Right renal pelvis (tissue), 4 donors: ENCODE measurements at places on chromosomes 12 and 14. TPM values are rescaled to one million over a fixed set of nuclear protein-coding genes. Genes with fewer than 3 reads are reported as not detected.

DNA sequence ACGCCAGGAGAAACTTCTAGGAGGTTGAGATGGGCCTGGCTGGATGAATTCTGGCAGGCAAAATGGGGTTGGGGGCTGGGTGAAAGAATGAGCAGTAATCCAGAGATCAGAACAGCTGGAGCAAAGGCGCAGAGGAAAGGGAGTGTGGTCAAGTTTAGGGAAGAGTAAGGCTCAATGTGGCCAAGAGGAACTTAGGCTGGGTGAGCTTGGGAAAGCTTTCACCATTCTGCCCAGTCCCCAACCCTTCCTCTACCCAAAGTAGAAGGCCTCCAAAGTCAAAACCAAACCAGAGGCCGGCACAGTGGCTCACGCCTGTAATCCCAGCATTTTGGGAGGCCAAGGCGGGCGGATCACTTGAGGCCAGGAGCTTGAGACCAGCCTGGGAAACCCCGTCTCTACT, 10.2 kb upstream of the RABGGTA start:
- no peak for DNase-seq

DNA sequence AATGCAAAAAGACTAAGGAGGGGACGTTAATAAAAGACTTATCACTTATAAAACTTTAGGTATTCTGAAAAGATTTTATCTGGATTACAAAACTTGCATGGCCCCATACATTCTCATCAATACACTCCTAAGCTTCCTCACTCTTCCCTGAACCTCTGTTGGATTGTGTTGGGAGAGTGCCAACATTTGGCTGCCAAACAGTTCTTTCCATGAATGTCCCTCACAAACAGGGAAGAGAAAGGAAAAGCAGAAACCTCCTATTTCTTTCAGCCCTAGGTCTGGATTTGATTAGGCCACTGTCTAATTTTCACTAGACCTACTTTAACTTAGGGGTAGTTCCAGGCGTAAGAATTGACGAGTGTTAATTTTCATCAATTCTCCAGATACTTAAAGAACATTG, 11.7 kb downstream of the PTHLH start:
- DNase-seq = no peak

DNA sequence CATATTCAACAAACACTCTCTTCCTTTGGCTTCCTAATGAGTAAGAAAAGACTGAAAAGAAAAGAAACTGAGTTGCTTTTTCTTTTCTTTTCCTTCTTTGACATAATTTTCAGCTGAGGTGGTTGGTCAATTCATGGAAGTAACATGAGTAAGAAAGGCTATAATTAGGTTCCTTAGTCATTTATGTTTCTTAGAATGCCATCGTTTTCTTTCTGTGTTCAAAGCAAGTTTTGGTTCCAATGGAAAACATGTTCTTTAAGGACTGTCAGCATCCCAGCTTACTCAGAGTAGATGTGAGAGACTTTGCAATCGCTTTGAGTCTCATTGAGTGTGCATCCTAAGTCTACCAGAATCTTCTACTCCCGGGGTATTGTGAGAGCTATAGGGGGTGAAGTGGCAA, 882.4 kb downstream of the DIO2 start:
- DNase-seq = no peak

Gene GLS2
- 1.1 TPM for polyA plus RNA-seq

GRCh38 chr14:71320107-71320733, 413.0 kb downstream of the PCNX1 start:
- DNase-seq = peak; percentile 98

Gene LRRC74A
- polyA plus RNA-seq = 0.06 TPM

- no peak for DNase-seq
Measured at GRCh38 chr12:25979563-25979962, 21.1 kb downstream of the RASSF8 start.

Gene POTEG
- not detected for polyA plus RNA-seq

GRCh38 chr12:94405413-94406116, 54.1 kb downstream of the CEP83 start:
- no peak for DNase-seq

DNA sequence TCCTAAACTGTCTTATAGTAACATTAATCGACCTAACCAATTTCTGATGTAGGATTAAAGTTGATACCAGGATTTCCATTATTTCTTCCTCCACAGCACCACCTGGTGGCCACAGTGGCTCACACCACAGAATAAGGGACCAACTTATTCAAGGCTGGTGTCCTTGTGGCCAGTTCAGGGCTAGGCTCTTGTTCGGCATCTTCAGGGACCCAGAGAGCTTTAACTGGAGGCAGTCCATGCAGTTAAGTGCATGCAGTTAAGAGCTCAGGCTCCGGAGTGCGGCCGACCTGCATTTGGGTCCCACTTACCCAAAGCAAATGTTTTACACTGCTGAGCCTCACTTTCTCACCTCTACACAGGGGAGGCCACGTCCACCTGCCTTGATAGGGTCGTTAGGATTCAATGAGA, 42.0 kb upstream of the GPR68 start:
- peak; percentile 47 for DNase-seq

- no peak for DNase-seq
Measured at GRCh38 chr14:50397390-50398188, 908 bp upstream of the CDKL1 start.

Gene GPRC5A
- 9.6 TPM for polyA plus RNA-seq

Gene GLI1
- 22.4 TPM for polyA plus RNA-seq

Gene NGB
- 0.05 TPM for polyA plus RNA-seq

DNA sequence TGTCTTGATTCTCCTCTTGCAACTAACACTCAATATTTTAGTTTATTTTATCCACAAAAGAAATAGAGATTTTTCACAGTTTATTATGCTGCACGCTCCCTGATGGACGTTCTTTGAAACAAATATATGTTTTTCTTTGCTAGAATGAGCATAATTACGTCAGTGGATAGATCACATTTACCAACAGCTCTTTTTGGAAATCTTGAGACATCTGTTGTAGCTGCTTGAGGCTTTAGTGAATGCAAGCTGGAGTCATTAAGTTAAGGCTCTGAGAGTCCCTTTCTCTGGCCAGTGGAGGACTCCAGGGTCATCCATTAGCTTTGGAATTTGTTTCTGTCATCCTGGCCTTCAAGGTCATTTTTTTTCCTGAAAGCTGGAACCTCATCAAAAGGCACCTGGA, 405.6 kb upstream of the TMEM132C start:
- no peak for DNase-seq

Gene FAIM2
- 1.3 TPM for polyA plus RNA-seq

DNA sequence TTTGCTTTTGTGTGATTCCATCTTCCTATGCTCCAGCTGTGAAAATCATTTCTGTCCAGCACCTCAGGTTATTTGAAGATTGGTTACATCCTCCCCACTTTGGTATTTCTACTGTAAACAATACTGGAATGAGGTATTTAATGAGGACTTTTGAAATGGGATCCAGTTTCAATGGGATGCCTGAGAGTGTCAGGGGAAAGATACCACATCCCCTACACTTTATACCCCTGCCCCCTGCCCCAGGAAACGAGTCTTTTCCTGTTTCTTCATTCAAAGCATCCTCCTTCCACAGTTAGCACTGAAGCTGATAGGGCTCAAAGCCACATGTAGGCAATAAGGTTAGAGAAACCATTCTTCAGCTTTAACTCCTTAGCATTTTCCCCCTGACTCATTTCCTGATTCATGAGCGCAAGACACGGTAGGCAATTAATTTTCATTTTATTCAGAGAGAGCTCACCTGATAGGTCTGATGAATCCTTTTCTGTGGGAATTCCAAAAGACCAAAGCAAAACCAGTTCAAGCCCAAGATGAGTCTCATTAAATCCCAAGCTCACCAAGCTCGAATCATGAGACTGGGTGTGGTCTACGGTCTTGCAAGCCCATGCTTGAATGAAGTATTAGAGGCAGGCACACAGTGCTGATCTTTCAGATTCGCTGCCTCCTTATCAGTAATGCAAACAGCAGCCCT, 143.6 kb upstream of the CRY1 start:
- DNase-seq = no peak

Gene NRIP2
- polyA plus RNA-seq = 34.5 TPM

Gene HOXC13
- polyA plus RNA-seq = not detected

GRCh38 chr14:93108105-93108504, 7.6 kb downstream of the ITPK1 start:
- DNase-seq = no peak

Gene GPRC5D
- 0.51 TPM for polyA plus RNA-seq

- DNase-seq = peak; percentile 10
Measured at GRCh38 chr12:46585854-46586621, 213.5 kb upstream of the SLC38A2 start.

DNA sequence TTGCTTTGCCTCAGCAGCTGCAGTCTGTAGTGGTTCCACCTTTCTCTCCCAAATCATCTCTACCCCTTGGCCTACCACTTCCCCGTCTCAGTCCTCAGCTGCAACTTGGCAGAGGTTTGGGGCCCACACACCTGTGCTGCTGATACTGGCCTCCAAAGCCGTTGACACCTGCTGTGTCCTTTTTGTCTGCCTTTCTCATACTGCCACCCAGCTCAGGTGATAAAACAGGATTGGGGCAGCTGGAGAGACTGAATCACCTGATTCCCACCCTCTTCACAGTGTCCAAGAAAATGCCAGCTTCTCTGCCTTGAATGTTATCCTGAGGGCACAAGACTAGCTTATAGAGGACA, 103.7 kb downstream of the ETV6 start:
- DNase-seq = no peak

- DNase-seq = no peak
Measured at GRCh38 chr12:67220065-67220464, 49.1 kb upstream of the CAND1 start.

Gene KLRD1
- 1.2 TPM for polyA plus RNA-seq

DNA sequence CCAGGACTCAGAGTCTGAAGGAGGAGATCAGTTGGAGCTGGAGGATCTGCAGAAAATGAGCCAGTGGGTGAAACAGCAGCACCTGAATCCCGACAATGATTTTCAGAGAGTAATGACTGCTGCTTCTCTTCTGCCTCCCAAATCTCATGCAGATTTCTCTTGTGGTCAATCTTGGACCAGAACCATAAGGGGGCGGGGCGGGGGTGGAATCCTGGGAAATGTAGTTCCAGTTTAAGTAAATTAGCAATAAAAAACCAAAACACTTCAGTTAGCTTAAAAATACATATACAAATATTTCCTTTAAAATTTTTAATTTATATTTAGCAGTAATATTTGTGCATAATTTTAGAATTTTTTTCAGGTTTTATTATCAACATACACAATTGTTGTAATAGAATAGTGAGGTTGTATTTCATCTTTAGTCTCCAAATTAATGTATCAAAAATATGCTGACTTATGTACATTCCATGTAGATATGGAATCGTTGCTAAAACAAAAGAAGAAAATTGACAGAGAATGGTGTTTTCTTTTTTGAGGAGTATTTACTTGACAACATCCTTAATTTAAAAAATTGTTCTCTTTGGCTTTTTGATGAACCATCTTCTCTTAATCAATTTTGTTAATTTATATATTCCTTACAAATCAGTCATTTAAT, 223.5 kb upstream of the SYT10 start:
- DNase-seq = no peak

GRCh38 chr12:89187507-89187906, 164.8 kb downstream of the DUSP6 start:
- no peak for DNase-seq

GRCh38 chr12:132389526-132390286, 60.3 kb upstream of the GALNT9 start:
- DNase-seq = no peak

Gene GLIPR1L1
- 0.36 TPM for polyA plus RNA-seq

DNA sequence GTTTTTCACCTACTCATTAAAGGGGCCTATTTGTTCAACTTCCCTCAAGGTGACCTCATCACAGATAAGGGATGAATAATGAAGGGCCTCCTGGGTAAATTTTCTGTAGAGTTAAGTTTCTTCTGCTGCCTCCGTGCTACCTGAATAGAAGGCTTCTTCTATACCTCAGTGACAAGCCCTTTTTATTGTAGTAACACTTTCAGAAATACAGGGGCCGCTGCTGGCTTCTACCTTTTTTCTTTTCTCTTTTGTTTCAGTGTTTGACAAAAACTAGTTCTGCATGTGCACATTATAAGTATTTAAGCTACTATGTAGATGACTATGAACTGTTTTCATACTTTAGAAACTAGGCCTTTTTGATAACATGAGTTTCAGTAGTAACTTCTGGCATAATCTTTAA, 207.0 kb downstream of the NAV3 start:
- no peak for DNase-seq

DNA sequence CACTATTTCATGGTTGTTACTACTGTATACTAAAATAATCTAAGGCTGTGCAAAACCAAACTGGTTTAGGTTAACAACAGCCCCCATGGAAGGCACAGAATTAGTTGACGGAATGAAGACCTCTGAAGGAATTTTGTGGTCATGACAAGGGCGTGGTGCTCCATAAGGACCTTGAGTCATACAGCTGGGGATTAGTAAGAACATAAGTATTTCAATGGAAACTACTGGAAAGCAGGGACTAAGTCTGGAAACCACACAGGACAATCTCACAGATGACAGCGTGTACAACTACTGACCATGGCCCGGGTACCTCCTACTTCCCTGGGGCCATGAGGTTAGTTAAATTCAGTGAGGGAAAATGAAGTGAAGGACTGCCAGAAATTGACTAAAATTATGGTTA, 98.5 kb upstream of the PLEKHA5 start:
- DNase-seq = no peak

DNA sequence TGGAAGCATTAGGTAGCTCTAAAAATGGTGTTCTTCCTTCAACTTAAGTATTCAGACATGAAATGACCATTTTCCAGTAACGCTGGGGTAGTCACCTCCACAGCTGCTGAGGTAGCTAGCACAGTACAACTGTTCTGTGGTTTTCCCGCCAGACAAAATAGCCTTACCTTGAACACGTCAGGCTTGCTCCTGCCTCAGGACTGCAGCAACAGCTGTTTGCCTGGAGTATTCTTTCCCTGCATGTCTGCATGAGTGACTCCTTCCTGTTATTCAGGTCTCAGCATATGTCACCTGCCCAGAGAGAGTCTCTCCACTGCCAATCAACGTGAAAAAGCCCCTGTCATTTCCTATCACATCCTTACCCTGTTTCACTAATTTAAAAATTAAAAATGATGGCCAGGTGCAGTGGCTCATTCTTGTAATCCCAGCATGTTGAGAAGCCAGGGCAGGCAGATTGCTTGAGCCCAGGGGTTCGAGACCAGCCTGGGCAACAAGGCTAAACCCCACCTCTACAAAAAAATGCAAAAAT, 37.9 kb downstream of the WDR89 start:
- no peak for DNase-seq

- DNase-seq = no peak
Measured at GRCh38 chr12:54368025-54368708, 3.9 kb upstream of the GPR84 start.

Gene HHIPL1
- 1.8 TPM for polyA plus RNA-seq

DNA sequence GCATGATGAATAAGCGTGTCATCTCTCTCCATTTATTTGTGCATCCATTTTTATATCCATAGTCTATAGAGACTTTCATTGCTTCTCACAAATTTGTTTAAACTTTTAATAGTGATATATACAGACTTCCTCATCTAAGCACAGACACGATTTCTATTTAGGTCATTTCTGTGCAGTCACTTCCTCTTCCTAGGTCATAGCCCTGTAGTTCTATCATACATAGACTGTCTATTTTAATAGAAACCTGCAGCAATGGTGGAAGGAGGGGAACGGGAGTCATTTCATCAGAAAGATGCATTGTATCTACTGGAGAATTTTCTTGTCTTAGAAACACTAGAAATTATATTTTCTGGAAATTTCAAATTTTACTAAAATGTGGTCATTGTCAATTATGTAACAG, 133.4 kb upstream of the FGD4 start:
- DNase-seq = no peak

GRCh38 chr12:128820723-128821432, 2.9 kb downstream of the SLC15A4 start:
- no peak for DNase-seq
